ENCODE measurements at places on chromosomes 2 and 18.

DNA sequence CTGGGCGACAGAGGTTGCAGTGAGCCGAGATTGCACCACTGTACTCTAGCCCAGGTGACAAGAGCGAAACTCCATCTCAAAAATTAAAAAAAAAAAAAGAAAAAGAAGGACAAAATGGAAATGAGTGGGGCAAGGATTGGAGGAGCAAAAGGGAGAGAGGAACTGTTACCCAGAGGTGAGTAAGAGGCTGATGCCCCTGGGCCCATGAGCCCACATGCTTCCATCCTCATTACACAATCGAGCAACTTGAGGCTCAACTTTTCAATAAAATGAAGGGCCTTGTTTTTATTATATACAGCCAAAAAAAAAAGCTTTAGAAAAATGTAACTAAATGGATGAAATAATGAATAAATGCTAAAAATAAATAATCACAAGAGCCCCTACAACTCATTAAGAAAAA lies 91.7 kb upstream of the YWHAQ start:
- DNase-seq: no peak

DNA sequence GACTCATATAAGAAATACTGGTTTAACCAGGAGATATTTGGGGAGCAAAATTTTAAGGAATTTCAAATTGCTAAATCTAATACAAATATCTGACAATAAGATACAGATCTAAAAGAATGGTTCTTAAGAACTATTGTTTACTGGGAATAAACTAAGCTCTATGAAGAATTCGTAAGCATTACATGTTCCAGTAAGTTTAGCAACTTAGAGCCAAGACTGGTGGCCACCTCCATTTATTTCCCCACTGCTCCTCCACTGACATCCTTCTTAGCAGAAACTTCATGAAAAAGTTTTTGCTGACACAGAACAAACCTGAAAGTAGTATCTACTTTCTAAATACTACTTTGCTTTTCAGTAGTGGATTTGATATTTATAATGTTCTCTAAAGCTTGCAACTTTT lies 83.0 kb downstream of the ACSL3 start:
- DNase-seq: no peak

GRCh38 chr2:241620419-241620769 lies 16.6 kb downstream of the THAP4 start:
- DNase-seq: no peak

DNA sequence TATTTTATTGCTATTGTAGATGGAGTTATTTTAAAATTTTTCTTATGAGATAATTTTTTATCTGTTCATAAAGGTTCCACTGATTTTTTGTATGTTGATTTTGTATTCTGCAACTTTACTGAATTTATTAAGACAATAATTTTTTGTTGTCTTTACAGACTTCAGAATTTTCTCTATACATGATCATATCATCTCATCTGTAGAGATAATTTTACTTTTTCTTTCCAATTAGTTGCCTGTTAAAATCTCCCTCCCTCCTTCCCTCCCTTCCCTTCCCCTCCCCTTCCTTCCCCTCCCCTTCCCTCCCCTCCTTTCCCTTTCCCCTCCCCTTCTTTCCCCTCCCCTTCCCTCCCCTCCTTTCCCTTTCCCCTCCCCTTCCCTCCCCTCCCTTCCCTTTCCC lies 378.1 kb downstream of the SOCS6 start:
- no peak for DNase-seq

- DNase-seq: no peak
Observed at GRCh38 chr2:182165202-182165601, 179.5 kb downstream of the PPP1R1C start.

DNA sequence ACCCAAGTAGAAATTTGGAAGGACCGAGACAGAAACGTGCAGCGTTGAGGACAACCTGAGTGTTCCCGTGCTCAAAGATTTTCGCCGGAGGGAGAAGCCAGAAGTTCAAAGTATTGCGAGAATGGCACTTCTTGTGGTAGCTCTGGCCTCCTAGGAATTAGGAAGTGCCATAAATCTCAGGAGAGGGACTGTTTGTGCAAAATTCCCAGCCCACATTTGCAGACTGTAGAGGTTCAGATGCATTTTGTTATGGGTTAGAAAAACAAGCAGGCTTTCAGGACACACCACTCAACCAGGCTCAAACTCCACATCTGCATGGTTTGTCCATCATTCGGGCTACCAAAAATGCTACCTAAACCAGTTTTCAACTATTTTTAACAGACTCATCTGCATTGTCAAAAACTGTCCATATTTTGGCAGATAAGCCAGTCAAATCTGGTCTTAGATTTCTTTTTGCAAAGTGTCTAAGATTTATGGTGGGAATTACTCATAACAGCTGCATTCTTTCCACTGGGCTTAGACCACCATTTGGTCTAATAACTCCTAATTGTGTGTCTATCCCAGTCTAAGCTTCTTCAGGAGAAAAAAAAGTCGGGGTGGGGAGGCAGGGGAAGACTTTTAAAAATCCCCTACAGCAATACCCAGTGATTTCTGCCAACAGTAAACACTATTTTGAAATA lies 422.9 kb downstream of the ARHGAP15 start:
- DNase-seq: no peak

DNA sequence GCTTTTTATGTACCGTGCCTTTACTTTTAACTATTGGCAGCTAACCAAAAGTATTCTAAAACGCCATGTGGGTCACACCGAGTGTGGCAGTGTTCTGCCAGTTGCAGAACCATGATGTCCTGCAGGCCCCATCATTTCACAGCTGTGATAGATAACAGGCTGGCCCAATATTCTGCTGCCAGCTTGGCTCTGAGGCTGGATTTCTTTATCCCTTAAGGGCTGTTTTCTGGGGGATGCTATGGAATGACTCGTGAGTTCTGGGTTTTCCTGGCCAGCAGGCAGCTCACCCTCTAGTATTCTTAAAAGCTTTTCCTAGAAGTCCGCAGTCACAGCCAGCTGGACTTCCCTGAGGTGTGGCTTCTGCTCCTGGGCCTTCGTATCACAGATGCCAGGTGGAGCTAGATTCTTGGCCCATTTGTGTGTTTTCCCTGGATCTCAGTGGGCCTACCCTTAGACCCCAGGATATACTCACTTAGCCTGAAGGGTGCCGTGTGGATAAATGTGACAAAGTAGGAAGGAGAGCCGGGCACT lies 41.0 kb downstream of the FHOD3 start:
- DNase-seq: no peak

All from KBM-7 (cell line).